HCT116 (cell line): ENCODE measurements at places on chromosomes 2 and 18. TPM values are rescaled to one million over a fixed set of nuclear protein-coding genes. Genes with fewer than 3 reads are reported as not detected.

DNA sequence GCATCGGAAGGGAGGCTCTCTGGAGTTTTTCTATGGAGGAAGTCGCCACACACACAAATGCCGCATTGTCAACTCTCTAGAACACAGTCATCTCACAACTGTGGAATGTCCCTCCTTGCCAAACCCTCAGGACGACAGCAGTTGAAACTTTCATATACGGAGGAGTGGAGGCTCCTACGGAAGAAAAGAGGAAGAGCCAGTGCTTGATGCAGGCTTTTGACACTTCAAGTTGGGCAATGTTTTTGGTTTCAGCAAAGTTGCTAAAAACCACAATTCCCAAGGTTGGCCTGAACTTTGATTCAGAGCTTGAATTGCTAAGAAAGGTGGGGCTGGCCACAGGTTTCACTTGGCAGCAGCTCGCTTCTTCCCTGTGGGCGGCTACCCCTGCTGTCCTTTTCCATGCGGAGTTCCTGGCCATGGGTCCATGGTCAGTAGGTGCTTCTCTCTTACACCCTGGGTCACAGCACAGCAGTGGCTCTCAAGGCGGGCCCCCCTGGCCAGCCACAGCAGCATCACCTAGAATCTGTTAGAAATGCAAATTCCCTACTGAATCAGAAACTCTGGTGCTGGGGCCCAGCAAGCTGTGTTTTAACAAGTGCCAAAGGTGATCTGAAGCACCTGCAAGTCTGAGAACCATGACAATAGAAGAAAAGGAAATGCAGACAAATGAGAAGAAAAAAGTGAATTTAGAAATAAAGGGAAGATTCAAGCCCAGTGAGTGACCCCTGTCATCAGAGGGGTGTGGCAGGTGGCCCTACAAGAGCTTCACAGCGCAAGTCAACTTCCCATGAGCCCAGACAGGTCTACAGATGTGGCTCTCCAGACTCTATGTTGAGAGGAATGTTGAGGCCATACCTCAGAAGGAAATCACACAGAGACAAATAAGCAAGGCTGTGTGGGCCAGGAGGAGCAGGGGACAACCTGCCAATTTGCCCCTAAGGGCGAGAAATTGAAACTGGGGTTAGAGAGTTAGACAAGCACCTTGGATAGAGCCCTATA is 856.4 kb downstream of the RNF144A start:
- no peak overlapping the region for H3K27ac ChIP-seq
- H3K27me3 ChIP-seq, result peaks cover 6% of the 10 kb centered on the region; the same call in 1 of the 2 replicates
- peak; percentile 0 for DNase-seq
- no peaks in the 10 kb centered on the region for H3K36me3 ChIP-seq

- H3K4me1 ChIP-seq, result no peaks in the 10 kb centered on the region
- no peaks in the 10 kb centered on the region for H3K27me3 ChIP-seq
- no peak overlapping the region for H3K27ac ChIP-seq
- H3K36me3 ChIP-seq, result no peaks in the 10 kb centered on the region
- H3K4me3 ChIP-seq, result no peak overlapping the region
Measured at GRCh38 chr2:96470636-96471035, 34.5 kb downstream of the NEURL3 start.

GRCh38 chr18:73933685-73934084 is 213.9 kb downstream of the FBXO15 start:
- H3K27me3 ChIP-seq, result no peaks in the 10 kb centered on the region
- H3K4me1 ChIP-seq, result no peaks in the 10 kb centered on the region
- no peak overlapping the region for H3K27ac ChIP-seq
- no peak for DNase-seq
- H3K4me3 ChIP-seq, result no peak overlapping the region

DNA sequence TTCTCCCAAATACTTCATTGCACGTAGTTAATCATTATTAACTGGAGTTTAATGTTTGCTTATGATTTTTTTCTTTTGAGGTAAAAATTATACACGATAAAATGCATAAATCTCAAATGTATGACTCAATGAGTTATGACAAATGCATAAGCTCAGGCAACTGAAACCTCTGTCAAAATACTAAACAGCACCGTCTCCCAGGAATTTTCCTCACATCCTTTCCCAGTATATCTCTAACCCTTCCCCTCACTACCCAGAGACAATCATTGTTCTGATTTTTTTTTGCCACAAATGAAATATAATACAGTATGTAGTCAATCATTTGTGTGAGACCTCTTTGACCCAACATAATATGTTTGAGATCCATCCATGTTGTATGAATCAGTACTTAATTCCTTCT is 606.5 kb downstream of the CPS1 start:
- DNase-seq, result no peak
- no peak overlapping the region for H3K27ac ChIP-seq

- no peaks in the 10 kb centered on the region for H3K27me3 ChIP-seq
- no peaks in the 10 kb centered on the region for H3K36me3 ChIP-seq
- DNase-seq, result no peak
- no peak overlapping the region for H3K27ac ChIP-seq
- no peaks in the 10 kb centered on the region for H3K4me1 ChIP-seq
Measured at GRCh38 chr2:195945056-195945455, 123.6 kb downstream of the DNAH7 start.

DNA sequence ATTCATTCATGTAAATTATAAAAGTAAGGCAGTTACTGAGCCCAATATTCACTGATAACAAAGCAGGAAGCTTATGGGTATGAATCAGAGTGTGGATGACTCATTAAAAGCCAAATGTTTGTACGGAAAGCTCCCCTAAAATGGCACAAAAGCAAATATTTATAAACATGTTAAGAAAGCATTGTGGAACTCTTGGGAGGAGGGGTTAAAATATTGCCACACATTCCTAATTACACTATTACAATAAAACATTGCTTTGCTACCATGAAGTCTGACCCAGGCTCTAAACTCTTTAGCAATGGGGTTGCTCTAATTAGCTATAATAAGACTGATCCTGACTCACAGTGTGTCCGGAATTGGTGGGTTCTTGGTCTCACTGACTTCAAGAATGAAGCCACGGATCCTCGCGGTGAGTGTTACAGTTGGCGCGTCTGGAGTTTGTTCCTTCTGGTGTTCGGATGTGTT is 110.9 kb downstream of the NAB1 start:
- H3K27ac ChIP-seq, result peak overlapping the region; percentile 24; the same call in 1 of the 2 replicates
- no peaks in the 10 kb centered on the region for H3K27me3 ChIP-seq
- DNase-seq, result peak; percentile 36
- peaks cover 7% of the 10 kb centered on the region; the same call in 1 of the 2 replicates for H3K4me1 ChIP-seq
- no peaks in the 10 kb centered on the region for H3K36me3 ChIP-seq

DNA sequence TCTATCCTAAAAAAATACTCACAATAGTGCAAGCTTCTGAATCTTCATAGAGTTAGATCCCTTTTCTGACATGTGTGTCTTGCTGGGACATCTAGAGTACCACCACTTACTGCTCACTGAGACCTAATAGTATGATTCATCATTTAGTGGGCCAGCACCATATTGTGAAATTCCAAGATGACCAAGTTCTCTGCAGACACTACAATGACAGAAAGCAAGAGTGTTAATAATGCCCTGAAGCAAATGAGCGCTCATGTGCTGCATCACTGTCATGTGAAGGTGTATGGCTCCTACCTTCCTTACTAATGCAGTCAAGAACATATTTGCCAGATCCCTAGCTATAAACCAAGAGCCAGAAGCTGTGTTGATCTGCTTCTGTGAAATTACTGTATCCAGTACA is 606.2 kb upstream of the NXPH2 start:
- H3K27ac ChIP-seq, result no peak overlapping the region
- DNase-seq, result no peak
- no peaks in the 10 kb centered on the region for H3K36me3 ChIP-seq
- no peak overlapping the region for H3K4me3 ChIP-seq
- H3K4me1 ChIP-seq, result no peaks in the 10 kb centered on the region

DNA sequence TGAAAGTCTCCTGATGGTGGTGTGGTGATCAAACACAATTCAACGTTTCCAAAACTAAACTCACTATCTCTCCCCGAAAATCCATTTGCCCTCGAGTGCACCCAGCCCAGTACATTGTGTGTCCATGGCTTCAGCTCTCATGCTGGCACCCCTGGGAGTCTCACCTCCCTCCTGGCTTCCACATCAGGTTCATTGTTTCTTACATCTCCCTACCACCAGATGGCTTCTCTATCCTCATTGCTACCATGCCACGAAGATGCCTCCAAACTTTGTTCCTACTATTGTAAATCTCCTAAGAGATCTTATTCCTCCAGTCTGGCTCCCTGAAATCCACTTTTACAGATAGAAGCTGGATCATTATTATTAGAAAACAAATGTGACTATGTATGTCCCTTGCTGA is 197.0 kb downstream of the MYT1L start:
- DNase-seq, result no peak
- H3K27me3 ChIP-seq, result no peaks in the 10 kb centered on the region
- no peak overlapping the region for H3K4me3 ChIP-seq
- H3K36me3 ChIP-seq, result no peaks in the 10 kb centered on the region
- H3K4me1 ChIP-seq, result no peaks in the 10 kb centered on the region

GRCh38 chr2:235893129-235893698 is 275.0 kb downstream of the GBX2 start:
- H3K27me3 ChIP-seq, result no peaks in the 10 kb centered on the region
- H3K27ac ChIP-seq, result no peak overlapping the region
- DNase-seq, result no peak
- H3K4me1 ChIP-seq, result no peaks in the 10 kb centered on the region
- no peak overlapping the region for H3K4me3 ChIP-seq
- no peaks in the 10 kb centered on the region for H3K36me3 ChIP-seq

GRCh38 chr2:225056330-225057073 is 14.2 kb upstream of the DOCK10 start:
- no peaks in the 10 kb centered on the region for H3K36me3 ChIP-seq
- H3K27me3 ChIP-seq, result no peaks in the 10 kb centered on the region
- H3K27ac ChIP-seq, result no peak overlapping the region

Gene CGREF1
- total RNA-seq, result 4.0 TPM

Gene TDRD15
- total RNA-seq, result not detected

Gene FSHR
- not detected for total RNA-seq
